ENCODE measurements at places on chromosomes 1 and 21.

GRCh38 chr1:19752083-19752696 lies 47.5 kb downstream of the TMCO4 start:
- no peak for DNase-seq

DNA sequence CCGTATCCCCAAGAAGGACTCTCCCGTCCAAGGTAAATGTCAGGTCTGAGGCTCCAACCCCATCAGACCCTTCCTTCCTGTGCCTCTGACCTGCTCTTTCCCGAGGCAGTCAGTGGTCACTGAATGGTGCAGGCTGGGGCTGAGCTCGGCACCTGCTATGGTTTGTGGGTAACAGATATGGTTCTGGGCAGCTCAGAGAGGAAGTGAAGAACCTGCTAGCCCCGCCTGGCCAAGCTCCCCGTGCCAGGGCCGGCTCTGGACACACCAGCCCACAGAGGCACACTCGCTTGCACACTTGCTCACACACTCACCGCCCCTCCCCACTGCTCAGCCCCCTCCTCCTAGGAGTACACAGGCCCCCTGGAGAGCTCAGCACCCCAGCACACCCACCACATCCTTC lies 16.4 kb downstream of the NCMAP start:
- DNase-seq, result no peak

- DNase-seq, result no peak
Observed at GRCh38 chr1:72435025-72435424, 152.7 kb upstream of the NEGR1 start.

DNA sequence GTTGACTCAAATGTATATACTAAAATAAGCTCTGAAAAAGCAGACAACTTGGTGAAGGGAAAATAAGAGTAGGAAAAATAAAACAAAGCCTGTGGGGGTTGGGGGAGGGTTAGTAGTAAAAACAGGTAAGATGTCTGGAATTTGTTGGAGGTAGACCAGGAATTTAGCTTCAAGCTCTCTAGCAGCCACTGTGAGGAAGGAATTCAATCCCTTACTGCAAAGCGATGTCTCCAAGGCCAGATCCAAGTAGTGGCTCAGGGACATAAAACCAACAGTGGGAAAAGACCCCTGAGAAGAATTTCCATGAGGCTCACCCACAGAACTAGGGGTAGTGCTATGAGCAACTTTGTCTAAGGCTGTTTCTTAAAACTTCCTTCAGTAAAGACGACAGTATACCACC lies 7.8 kb downstream of the ANGPTL7 start:
- DNase-seq, result no peak

DNA sequence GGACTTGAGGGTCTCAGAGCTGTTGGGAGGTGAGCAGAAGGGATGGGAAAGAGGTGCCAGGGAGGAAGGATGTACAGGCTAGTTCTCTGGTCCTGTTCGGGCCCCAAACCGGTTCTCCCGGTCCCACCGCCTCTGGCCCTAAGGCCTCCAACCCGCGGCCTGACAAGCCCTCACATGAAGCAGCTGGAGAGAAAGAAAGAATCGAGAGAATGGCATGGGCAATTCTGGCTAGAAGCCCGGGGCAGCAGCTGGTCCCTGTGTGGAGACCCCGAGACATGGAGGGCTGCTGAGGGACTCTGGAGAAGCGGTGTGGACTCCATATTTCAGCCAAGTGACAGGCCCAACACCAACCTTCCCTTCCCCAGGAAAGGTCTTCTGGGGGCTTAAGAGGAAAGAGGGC lies 730 bp downstream of the CDC42SE1 start:
- DNase-seq, result no peak

GRCh38 chr1:88998716-88999115 lies 6.3 kb upstream of the KYAT3 start:
- DNase-seq, result no peak

GRCh38 chr1:109371341-109371739 lies 26.4 kb downstream of the SORT1 start:
- DNase-seq, result no peak

- DNase-seq, result no peak
Observed at GRCh38 chr1:209817691-209818090, 10.1 kb upstream of the UTP25 start.

- DNase-seq, result no peak
Observed at GRCh38 chr1:209844695-209845407, 17.1 kb downstream of the UTP25 start.

DNA sequence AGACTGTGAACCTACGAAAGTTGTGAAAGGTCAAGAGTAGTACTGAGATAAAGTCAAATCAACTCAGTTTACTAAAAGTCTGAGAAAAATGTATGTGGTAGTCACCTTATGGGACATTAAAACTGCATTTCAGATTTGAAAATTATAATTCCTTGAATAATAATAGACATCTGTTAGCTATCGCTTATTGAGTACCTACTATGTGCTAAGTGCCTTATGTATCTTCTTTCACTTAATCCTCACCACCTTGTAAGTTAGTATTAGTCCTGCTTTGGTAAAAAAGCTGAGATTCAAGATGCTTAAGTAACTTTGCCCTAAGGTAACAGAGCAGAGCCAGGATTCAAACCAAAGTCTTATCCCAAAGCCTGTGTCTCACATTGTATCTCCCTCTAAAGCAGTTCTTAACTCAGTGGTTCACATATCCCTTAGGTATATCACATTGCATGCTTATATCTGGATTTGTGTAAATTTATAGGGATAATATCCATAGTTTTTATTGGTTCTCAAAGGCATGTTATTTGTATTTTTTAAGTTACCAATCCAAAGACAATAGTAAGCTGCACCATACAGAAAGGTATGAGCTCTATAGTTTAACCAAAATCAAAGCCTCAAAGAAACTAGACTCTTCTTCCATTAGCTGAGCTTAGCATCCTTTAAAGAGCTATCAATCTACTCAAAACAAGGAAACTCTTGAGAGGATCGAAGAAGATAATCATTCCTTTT lies 865 bp downstream of the PIGC start:
- DNase-seq, result no peak

GRCh38 chr1:204751883-204752687 lies 66.5 kb upstream of the LRRN2 start:
- no peak for DNase-seq

GRCh38 chr1:225559326-225559725 lies 93.6 kb downstream of the ENAH start:
- no peak for DNase-seq

- no peak for DNase-seq
Observed at GRCh38 chr1:19872190-19872589, 10.0 kb upstream of the OTUD3 start.

DNA sequence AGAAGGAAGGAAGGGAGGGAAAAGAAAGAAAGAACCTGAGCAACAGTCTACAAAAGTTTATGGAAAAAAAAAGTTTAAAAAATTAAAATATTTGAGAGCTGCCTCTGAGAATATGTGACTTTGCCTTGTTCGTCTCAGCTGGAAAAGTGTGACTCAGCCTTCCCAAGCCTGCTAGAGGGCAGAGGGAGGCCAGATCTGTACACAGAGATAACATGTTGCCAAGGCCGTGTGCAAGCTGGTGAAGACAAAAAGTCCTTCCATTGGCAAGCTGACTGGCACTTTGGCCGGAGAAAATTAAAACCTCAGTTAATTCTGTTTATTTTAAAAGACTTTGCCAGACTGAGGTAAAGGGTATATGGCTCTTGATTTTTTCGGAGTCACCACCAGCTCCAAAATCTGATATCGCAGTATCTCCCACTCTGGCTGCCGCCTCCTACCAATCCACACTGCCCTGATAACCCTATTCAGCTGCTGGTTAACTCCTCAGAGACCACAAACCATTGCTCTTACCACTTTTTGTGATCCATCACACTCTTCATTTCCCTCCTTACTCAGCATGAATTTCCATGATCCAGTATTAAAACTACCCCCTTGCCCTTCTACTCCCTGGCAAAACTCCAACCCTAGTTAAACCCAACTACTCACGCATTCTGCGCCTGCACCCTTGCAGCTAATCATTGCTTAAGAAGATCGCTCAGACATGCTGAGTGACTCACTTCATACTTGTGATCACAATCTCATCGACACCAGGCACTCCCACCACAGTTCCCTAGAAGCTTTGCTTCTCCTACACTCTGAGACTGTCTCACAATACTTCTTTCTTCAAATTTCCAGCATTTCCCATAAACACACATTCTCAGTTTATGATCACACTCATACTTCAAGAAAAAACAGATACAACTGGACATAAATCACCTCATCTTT lies 5.7 kb upstream of the PPP1R15B start:
- DNase-seq, result no peak

DNA sequence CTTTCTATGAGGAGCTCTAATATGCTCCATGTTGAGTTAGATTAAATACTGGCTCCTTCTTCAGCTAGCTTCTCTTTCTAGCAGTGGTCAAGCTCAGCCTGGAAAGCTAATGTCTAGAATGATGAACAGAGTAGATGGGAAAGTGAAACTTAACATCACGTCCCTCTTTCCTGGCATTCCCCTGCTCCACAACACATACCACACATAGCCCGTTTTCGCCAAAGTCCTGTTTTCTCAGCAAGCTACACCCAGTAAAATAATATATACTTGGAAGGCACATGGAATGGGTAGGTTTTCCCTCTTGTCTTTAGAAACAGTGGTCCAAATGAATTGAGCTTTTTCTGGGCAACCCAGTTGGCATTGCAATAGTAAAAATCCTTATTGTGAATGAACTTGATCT lies 3.8 kb downstream of the KRTAP27-1 start:
- no peak for DNase-seq

DNA sequence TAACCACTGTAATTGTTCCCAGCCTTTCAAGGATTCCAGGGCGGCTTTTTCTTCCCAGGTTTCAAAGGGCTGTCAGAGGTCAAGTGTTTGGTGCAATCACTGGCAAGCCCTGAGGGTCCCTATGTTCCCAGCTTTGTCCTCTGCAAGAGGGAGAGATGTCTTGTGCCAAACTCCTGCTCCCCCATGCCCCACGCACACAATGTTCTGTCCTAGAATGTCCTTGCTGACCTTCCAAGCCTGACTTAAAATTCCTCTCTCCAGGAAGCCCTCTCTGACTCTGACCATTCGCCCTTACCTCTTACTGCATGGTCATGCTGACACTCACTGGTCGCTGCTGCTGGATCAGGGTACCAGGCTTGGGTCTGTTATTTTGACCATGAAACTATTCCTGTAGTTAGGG lies 152.5 kb upstream of the KCND3 start:
- DNase-seq, result no peak

- no peak for DNase-seq
Observed at GRCh38 chr1:99754055-99754626, 12.3 kb downstream of the FRRS1 start.

GRCh38 chr1:219520241-219520640 lies 92.7 kb downstream of the ZC3H11B start:
- no peak for DNase-seq

- no peak for DNase-seq
Observed at GRCh38 chr1:44049839-44050238, 18.6 kb upstream of the SLC6A9 start.

GRCh38 chr21:45836268-45836655 lies 145.3 kb upstream of the COL6A1 start:
- no peak for DNase-seq

DNA sequence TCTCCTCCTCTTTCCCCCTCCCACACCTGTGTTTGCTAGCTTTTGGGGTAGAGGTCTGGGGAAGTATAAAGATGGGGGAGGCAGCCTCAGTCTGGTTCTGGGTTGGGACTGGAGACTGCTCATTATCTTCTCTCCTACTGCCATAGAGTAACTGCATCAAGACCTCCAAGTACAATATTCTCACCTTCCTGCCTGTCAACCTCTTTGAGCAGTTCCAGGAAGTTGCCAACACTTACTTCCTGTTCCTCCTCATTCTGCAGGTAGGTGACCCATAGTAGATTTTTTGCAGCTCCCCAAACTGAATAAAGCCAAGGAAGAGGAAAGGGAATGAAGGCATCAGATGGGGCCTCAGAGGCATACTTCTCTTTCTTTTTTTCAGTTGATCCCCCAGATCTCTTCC lies 5.3 kb downstream of the ATP8B2 start:
- DNase-seq, result no peak

DNA sequence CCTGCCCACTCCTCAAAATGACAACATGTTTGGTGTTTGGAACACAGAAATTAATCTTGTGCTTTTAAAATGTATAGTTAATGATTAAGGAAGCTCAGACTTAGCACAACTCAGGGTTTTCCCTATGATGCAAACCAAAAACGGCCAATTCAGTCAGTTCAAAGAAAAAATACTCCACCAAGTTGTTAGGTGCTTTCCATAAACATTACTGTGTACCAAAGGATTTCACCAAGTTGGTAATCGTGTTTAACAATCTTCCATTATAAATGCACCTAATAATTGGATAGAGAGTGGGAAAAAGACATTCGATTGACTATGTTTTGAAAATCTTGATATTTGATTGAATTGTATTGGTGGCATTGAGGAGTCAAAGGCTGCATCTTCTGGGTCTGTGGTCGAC lies 33.3 kb upstream of the DUSP10 start:
- DNase-seq, result no peak

- no peak for DNase-seq
Observed at GRCh38 chr1:183840140-183840539, 35.2 kb downstream of the RGL1 start.

GRCh38 chr1:226945106-226945857 lies 5.2 kb downstream of the COQ8A start:
- no peak for DNase-seq

GRCh38 chr1:152392909-152393308 lies 21.2 kb downstream of the CRNN start:
- DNase-seq, result no peak

GRCh38 chr1:31588751-31589515 lies 12.6 kb downstream of the TINAGL1 start:
- no peak for DNase-seq

- DNase-seq, result no peak
Observed at GRCh38 chr1:30694280-30695175, 28.9 kb downstream of the MATN1 start.

- DNase-seq, result no peak
Observed at GRCh38 chr1:53431805-53432565, 27.2 kb upstream of the DMRTB1 start.

- DNase-seq, result no peak
Observed at GRCh38 chr1:247443641-247444040, 14.3 kb downstream of the OR2B11 start.

DNA sequence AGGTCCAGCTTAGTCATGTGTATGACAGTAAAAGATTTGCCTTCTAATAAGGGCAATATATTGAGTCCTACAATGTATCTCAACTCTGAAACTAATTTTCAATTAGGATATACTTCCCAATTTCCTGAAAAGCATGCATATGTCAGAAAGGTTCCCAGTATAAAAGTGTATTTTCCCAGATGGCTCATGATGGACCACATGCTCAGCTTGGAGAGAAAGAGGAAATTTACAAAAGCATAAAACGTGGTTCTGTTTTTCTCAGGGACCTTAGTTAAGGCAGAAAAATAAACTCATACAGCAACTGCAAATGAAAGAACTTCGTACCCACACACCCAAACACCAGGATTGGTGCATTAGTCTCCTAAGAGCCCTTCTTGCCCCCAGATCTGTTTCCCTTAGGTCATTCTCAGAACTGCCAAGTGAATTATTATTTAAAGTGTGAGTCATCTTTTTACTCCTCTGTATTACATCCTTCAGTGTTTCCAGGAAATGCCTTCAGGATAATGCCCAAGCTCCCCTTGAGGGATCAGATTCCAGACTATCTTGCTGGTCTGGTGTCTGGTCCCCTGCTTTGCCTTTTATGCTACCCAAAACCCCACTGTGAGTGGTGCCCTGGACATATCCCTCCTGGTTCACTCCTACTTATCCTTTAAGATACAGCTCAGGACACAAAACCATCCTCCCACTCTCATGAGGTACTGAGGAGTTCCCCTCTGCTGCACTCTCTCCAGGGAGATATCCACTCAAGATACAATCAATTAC lies 57.4 kb downstream of the SSX2IP start:
- no peak for DNase-seq

GRCh38 chr1:41590331-41590730 lies 105.8 kb upstream of the EDN2 start:
- DNase-seq, result no peak

Measured in effector CD8-positive, alpha-beta T cell (primary cell).